MV-4-11 (cell line): ENCODE measurements at places on chromosomes 1 and 21.

DNA sequence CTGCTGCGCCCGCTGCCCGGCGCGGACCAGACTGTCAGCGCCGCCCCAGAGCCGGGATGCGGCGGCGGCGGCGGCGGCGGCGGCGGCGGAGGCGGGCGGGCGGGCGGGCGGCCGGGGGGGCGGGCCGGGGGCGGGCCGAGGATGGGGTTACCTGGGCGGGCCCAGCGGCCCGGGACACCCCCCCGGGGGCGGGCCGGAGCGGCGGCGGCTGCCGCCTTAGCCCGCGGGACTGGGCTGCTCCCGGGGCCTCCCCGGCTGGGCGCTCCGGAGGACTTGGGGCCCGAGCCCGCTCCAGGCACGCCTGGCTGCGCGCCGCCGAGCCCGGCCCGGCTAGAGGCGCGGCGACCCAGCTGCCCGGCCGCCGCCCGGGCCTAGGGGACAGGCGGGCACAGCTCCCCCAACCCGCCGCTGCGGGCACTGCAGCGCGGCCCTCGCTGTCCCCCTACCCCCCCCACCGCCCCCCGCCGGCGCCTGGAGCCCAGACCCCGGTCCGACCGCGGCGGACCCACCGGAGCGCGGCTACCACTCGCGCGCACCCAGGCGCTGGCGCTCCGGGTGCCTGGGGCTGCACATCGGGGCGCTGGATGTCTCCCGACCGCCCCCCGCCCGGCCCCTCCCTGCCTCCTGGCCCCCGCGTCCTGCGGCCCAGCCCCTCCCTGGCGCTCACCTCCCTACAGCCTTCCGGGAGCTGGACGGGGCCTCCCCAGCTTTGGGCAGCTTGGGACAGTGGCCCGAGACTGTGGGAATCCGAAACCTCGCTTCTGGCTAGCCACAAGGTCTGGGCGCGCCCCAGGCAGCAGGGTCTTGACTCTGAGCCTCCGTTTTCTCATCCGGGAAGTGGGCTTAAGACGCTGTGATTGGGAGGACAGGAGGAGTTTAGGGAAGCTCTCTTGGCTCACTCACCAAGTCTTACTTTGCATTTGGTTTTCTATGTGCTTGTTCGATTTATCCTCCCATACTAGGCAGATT is at the start of gene WNT4:
WNT4 (minus strand) TSS at position 33 of the 969 bp plus-strand sequence. CDS start 175 bp downstream, outside the sequence.
- no peak for DNase-seq

GRCh38 chr1:21255284-21255942 is 34.9 kb downstream of the ECE1 start:
- DNase-seq: peak; percentile 80

GRCh38 chr1:245946905-245947304 is 560.2 kb downstream of the SMYD3 start:
- no peak for DNase-seq

DNA sequence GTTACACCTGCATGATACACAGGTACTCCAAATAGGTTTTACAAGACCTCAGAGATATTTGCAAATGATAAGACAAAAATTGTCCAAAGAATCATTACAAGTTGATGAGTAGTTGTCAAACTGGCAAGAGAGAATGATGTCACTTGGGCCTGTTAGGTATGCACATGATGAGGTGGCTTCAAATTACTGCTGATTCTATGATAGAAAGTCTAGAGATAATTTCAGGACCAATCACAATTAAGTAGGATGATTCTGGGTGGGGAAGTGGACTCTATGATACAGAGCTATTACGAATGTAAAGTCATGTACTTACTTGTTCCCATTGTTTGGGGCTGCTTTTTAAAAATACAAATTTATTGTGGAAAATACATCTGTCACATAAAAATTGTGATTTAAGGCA is 5.2 kb upstream of the SPRR1B start:
- DNase-seq: no peak

GRCh38 chr1:230337266-230337665 is 88.9 kb downstream of the PGBD5 start:
- no peak for DNase-seq

GRCh38 chr1:119492763-119493162 is 14.2 kb upstream of the HSD3B1 start:
- DNase-seq: no peak
